Stimulated activated CD4-positive, alpha-beta T cell treated with anti-CD3 and anti-CD28 coated beads, Interleukin-12 subunit alpha, Interleukin-12 subunit beta, amount 100 ng/mL, for 4 hours (primary cell): ENCODE measurements at places on chromosomes 2 and 18.

- no peak for DNase-seq
These were observed 86.9 kb downstream of the ACVR1 start for GRCh38 chr2:157789256-157789655.

DNA sequence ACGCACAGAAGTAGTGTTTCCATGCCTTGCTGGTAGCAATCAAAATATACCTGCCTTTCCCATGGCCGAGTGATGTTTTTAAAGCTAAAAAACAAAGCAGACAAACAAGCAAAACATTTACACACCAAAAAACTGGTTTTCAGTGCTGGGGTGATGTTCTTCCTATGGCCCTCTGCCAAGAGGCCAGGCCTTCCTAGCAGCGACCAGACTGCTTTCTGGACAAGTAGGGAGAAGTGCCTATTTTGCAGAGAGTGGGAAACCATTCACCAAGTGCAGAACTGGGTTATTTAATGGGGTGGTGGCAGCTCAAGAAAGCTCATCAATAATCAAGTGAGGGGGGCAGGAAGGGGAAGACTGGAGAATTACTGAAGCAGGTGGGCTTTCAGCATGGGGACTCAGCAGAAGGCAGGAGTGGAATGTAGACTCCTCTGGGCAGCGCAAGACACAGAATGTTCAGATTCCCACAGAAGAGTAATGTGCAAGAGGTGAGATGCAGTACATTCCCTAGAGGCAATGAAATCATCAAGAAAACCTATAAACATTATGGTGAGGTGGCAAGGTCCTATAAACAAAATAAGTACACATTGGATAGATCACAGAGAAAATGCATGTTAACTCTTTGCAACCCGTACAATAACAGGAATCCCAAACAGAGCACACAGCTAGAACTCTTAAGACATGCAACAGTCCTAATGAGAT lies 44.0 kb downstream of the CPO start:
- DNase-seq, result no peak

DNA sequence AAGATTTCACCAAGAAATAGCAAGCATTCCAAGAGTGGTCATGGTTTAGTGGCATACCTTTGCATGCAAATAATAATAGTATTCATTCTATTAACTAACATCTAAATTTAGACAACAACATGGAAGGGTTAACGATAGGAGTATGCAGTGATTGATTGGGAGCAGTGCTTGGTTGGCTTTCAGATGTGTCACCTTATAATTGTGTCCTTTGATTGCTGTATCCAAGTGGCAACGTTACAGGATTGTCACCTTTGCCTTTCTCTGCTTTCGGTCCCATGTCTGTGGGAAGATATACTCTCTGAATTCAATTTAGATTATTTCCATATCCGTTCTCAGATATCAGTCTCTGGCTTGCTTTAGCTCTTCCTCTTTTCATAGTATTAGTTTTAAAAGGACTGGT lies 152.8 kb upstream of the MAP3K20 start:
- no peak for DNase-seq

DNA sequence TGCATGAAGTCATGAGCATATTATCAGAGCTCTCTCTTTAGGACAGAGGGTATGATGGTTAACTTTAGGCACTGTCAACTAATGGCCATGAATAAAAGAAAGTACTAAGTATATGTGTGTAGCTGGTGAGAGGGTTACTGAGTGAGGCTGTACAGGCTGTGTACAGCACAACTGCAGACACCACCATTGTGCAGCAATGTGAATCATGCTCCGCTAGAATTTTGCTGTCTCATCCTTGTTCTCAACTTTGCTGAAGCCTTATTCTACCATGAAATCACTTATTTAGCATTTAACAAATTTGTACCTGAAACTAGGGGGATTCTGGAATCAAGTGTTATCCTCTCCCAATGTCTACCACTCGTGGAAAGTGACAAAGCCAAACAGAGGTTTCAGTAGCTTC lies 414.9 kb downstream of the PLCL1 start:
- DNase-seq, result no peak

GRCh38 chr2:206670531-206671319 lies 28.4 kb downstream of the FAM237A start:
- no peak for DNase-seq

DNA sequence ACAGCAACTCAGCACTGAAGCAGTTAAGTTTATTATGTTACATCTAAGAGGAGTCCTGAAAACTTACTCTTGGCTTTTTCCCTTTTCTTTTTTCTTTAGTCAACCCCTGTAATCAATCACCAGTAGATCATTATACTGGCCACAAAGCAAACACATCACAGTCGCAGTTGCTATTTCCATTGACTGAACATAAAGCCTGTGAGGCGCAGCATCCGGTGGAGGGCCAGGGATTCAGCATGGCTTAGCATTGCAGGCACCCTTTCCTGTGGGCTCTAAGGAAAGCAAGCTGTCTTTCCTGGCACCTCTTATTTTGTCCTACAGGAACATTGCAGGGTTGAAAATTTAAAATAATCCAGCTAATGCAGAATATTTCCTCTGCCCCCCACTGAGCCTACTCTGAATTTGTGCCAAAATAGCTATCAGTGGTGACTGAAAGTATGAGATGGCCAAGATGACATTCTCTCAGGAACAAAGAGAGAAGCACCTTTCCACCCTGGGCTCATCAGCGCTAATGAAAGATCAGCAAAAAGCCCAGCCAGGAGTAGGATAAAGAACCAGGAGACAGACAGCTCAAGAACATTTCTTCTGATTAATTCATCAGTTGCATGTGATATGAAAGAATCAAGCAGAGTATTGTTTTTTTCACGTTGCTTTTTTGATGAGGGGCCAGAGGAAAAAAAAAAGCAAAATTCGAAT lies 85.3 kb upstream of the SULT1C3 start:
- DNase-seq, result no peak

GRCh38 chr2:129709956-129710598 lies 269.4 kb upstream of the RAB6C start:
- no peak for DNase-seq

DNA sequence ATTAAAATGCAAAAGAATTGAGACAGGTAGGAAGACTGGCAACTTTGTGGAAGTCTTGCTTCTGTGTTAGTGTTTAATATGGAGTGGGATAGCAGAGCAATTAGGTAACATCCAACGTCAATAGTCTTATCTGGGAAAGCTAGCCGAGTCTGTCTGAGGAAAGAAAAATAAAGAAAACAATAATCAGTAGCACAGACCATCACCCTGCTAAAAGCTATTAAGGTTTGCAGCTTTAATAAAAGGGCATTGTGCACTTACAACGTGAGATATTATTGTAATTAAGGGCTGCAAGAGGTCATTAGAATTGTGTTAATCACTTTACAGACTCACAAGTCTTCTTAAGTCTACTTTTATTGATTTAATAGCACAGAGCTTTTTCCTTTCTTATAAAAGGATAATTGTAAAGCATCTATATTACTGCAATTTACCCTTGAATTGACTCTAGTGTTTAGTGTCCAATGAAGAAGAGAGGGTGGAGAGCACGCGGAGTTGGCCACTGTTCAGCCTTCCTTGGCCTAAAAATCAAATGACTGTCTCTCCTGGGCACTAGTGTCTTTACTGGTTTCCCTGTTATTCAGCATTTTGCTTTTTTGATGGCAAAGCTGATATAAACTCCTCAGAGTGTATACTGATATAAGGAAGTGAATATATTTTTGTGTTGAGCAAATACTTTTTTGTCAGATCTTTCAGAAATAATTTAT lies 2.0 kb downstream of the CDH7 start:
- DNase-seq, result no peak

DNA sequence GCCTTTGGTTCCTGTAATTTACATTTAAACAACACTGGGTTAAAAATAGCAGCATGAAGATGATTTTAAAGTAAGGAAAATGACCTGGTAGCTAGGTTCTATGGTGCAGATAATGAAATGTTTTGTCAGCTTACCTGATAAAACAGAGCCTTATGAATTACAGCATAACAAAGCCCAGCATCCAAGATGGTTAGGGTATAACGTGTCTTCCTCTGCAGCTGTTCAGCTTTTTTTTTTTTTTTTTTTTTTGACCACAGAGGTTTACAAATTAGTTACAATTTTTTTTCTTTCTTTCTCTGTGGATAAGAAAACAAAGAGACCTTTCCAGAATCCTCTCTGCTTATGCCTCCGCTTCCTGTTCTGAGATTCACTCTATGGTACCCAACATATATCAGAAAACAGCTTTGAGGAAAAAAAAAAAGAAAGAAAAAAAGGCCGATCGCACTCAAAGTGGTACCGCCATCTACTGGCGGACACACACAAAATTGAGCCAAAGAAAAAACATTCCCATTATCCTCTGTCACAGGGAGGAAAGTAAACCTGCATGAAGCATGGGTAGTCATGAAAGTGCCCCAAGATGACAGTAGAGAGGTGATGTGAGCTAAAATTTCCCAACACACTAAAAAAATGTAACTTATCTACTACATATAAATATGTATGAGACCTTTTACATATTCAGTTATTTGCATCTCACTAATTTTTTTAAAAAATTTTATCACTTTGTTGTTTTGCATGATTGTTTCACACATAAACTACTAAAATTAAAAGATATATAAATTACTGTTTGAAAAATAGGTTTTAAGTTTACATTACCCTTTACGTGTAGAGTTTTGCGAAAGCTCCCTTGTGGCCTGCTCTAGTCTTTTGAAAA lies at the start of gene SCN3A:
SCN3A (minus strand) TSS at position 362 of the 871 bp plus-strand sequence. CDS start 27,656 bp downstream, outside the sequence.
- no peak for DNase-seq

GRCh38 chr18:74589021-74589420 lies 8.6 kb upstream of the ZNF407 start:
- no peak for DNase-seq

GRCh38 chr18:46346213-46346612 lies 242.0 kb downstream of the HAUS1 start:
- no peak for DNase-seq

- no peak for DNase-seq
These were observed 1.5 kb downstream of the PROM2 start for GRCh38 chr2:95275601-95276243.

GRCh38 chr18:78686976-78687685 lies 292.5 kb upstream of the SALL3 start:
- DNase-seq, result no peak

DNA sequence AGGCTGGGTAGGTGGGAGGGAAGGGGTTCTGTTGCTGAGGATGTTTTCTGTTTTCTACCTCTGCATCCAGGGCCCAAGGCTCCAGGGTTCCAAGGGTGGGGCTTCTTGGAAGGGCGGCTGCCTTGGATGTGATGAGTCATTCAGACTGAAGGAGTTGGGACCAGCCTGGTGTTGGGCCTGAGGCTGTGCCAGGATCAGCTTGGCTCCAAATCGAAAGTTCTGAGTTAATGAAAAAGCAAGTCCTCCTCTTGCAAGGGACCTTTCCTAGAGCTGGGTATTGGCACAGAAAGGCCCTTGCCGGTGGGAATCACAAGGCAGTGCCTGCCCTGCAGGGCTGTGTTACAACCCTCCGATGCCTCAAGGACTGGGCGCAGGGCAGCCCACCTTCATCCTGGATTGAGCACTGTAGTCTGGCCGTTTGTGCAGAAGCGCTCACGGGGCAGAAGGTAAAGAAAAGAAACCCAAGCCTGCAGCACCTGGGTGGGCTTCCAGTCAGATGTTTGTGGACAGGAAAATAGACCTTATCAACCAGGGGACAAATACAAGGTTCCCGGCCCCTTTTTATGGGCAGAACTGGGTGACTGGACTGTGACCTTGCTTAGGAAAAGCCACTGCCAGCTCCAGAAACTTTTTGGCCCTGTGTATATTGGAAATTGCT lies 52.5 kb upstream of the MCFD2 start:
- no peak for DNase-seq

GRCh38 chr2:25933622-25934021 lies 48.7 kb downstream of the KIF3C start:
- DNase-seq, result no peak

GRCh38 chr2:149246186-149246585 lies 84.2 kb upstream of the LYPD6 start:
- DNase-seq, result no peak

DNA sequence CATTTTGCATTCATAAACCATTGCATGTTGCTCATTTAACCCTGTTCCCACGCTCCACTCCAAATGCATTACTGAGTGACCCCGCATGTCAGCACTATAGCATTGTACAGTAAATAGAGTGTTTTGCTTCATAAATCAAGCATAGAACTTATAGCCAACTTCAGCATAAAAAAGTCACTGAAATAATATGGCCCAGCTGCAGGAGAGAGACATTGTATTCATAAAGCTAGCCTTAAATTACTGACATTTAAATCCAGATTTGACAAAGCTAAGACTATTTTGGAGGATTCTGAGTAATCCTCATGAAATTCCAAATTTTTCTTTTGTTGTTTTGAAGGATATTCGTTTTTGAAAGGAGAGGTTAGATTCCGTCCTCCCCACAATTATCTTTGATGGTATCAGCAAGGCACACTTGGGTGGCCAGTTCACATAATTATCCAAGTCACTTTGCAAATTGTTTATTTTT lies 320.9 kb upstream of the TCF4 start:
- no peak for DNase-seq

DNA sequence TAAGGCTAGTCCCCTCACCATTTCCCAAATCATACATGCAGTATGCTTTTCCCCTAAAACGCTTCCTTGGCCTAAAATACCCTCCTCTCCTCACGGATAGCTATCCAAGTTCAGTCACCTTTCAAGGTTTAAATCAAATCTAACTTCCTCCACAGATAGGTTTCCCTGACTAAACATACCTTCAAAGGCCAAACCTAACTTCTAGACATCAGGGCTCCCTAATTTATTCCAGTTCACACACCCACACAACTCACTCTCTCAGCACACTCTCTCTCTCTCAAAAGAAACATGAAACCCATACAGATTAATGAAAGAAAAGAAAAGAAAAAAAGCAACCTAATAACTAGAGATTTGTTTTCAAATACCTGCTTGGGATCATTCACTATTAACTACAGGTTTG lies 14.5 kb downstream of the CCDC88A start:
- no peak for DNase-seq

DNA sequence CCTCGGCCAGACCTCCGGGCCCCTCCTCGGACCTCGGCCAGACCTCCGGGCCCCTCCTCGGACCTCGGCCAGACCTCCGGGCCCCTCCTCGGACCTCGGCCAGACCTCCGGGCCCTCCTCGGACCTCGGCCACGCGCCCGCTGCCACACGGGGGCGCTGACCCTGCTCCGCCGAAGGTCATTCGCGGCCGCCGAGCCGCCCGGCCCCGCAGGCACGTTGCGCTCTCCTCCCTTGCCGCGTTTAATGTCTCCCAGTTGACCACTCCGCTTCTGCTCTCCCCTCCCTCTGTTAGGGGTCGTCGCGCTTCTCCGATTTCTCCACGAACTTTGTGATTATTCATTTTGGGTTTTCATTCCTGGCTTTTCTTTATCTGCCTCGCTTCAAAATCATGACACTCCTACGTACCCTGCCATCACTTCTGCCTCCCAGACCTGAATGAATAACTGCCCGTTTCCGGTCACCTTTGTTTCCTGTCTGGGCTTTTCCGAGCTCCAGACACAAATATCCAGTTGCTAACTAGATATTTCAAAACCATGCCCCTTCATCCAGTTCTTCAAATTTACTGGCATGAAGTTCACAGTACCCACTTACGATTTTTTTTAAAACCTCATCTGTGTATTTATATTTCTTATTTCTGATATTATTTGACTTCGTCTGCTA lies 14.8 kb upstream of the COLEC12 start:
- DNase-seq, result no peak

- no peak for DNase-seq
These were observed 48.5 kb upstream of the CCDC150 start for GRCh38 chr2:196591004-196591403.

GRCh38 chr2:209305026-209305425 lies 118.8 kb upstream of the MAP2 start:
- no peak for DNase-seq
